ENCODE measurements at places on chromosomes 5 and 9.
A peak's percentile ranks its signal among the peaks of the same experiment; 100 is the strongest.

GRCh38 chr5:40355846-40356245 lies 323.9 kb upstream of the PTGER4 start:
- no peak for DNase-seq

GRCh38 chr5:66411701-66412100 lies 184.5 kb upstream of the MAST4 start:
- DNase-seq: no peak

DNA sequence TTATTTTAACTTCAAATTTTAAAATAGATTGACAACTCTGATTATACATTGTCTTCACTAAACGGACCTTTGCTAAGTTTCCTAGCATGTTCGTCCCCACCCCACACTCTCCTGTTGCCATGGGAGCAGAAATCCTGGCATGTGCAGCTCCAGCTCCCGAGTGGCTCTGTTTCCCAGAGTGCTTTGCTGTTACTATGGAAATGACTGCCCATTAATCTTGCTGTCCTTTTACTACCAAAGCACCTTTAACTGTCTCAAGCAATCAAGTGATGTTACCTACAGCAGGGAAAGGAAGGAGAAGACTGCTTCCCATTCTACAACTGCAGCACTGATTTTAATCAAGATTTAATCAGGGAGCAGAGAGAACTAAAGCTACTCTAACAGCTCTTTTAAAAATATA lies 212.0 kb upstream of the KIF2A start:
- no peak for DNase-seq

GRCh38 chr5:134139891-134140469 lies 25.5 kb downstream of the TCF7 start:
- DNase-seq: no peak

GRCh38 chr5:154642499-154643245 lies 112.5 kb upstream of the LARP1 start:
- DNase-seq: no peak

GRCh38 chr9:129696944-129697655 lies 31.7 kb downstream of the PRRX2 start:
- peak; percentile 43 for DNase-seq

DNA sequence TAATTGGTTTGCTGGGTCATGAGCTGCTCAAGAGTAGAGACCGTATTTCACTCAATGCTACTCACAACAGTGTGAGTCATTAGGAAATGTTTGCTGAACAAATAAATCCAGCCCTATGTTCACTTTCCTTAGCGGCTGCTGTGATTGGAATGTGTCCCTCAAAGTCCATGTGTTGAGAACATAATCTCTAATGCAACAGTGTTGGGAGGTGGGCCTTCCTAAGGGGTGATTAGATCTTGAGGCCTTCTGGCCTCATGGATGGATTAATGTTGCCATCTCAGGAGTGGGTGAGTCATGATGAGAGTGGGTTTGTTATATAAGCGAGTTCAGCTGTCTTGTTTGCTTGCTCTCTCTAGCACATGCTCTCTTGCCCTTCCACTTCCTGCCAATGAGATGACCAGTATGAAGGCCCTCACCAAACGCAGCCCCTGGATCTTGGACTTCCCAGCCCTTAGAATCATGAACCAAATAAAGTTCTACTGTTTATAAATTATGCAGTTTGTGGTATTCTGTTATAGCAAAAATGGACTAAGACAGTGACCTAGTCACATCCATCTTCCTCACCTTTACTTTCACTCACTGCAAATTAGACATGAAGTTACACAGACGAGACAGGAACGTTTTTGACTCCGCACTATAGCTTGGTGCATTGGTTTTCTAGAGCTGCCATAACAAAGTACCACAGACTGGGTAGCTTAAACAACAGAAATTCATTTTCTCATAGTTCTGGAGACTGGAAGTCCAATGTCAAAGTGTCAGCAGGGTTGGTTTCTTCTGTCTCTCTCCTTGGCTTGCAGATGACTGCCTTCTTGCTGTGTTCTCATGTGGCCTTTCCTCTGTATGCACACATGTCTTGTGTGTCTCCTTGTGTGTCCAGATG lies 50.9 kb upstream of the FAM169A start:
- DNase-seq: no peak

GRCh38 chr9:101495810-101496209 lies 37.8 kb upstream of the RNF20 start:
- no peak for DNase-seq

- DNase-seq: no peak
Observed at GRCh38 chr9:84224246-84224645, 116.3 kb downstream of the SLC28A3 start.

GRCh38 chr5:55004729-55005128 lies 19.3 kb upstream of the GZMK start:
- DNase-seq: no peak

DNA sequence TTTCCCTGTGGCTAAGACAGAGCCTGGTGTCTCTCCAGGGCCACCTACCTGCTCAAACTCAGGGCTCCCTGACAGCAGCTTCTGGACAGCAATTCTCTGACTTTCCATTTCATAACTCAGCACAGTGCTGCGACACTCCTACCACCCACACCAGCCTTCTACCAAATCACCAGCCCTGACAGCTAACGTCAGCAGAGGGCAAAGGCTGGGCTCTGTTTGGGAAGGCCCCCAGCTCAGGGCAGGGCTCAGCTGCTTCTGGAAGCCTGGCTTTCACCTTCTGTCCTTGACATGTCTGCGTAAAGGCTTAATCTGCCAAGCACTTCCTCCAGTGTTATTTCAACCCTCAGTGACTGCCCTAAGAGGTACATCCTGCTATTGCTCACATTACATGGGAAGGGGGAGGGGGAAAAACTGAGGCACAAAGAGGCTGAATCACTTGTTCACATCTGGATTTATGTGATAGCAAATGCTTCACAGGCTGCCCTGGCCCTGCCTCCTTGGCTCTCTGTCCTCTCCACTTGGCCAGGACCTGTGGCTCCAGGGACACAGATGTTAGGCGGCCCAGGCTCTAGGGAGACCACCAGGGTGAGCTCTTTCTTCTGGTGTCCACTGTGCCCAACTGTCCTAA lies 102.5 kb upstream of the PANK3 start:
- DNase-seq: no peak

DNA sequence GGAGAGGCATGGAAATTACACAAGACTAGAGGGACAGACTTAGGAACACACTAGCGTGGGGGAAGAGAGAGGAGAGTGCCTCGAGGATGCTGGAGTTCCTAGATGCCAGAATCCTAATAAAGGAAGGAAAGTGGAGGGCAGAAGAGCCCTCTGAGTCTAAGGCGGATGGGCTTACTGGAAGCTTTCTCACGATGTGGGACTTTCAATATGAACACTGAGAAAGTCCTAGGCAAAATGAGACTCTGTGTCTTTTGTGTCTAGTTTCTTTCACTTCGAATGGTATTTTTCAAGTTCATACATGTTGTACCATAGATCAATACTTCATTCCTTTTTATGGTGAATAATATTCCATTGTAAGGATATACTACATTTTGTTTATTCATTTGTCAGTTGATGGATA lies 239.4 kb downstream of the NSG2 start:
- no peak for DNase-seq

DNA sequence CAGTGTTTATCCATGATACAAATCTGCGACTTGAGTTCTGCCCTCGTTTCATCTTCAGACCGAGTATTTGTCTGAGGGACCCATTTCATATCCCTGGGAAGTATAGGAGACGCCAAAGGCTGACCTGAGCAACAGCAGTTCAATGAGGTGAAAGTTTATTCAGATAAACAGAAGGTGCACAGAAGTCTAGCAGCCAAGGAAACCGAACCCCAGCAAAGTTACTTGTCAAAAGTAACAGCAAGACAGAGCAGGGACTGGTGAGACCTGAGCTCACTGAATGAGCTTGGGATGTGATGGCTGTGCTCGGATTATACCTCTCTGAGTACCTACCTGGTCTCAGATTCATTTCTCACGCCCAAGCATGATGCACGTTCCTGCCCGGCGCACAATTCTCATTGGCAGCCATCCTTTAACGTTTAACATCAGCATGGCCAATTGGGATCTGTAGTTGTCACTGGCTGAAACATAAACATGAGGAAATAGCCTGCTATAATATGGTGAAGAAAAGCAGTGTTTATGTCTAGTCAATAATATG lies 599 bp downstream of the LYRM7 start:
- DNase-seq: no peak

DNA sequence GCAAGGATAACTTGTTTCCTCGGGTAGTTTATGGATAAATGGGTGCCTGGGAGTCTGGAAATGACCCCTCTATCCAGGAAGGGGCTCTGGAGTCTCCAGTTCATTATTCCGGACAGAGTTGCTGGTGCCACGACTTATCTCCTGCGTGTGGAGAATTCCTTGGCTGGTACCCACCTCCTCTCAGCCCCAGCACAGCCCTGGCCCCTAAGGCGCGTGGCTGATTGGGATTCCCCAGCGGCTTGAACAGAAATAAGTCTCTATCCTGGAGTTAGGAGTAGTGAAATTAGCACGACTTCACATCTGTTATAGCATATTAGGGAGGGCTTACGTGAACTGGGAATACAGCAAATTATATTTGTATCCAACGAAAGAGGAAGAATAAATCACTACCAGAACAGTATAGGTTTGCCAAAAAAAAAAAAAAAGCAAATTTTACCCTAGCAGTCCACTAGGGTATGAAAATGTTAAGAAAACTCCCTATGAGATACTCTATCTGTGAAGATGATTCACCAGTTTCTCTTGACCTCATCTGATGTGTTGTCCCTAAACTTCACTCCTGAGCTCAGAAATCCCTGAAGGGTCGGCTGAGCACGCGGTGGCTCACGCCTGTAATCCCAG lies 172.5 kb upstream of the OTULINL start:
- DNase-seq: no peak

GRCh38 chr5:98416541-98416940 lies 356.9 kb upstream of the RGMB start:
- no peak for DNase-seq

GRCh38 chr9:114669961-114670360 lies 12.0 kb downstream of the TEX48 start:
- DNase-seq: no peak

DNA sequence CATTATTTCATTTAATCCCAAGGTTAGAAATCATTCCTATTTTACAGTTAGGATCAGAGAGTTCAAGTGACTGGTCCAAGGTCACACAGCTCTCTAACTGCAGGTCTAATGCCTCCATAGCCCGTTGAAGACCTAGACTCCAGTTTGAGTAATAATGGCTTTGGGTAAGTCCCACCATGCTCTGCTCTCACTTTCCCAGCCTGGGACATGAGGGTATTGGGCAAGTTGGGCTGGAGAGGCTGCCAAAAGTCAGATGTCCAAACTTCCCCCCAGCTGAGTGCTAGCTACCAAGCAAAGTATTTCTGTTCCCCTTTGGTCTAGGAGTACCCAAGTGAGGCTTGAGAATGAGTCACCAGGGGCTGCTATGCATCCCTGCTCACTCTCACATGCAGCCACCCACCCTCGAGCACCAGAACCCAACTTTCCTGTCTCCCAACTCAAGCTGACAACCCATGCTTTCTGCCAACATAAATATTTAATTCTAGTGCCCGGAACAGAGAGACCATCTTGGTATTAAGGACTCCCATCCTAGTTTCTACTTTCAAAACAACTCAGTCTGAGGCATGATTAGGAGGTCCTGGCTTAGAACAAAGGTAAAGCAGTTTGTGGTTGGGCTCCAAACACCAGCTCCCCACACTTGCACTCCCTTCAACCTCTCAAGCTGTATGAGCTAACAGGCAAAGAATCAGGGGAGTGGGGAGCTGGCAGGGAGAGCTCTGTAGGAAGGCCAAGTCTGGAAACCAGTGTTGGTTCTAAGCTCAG lies 236.5 kb upstream of the TRIM32 start:
- DNase-seq: peak; percentile 37

DNA sequence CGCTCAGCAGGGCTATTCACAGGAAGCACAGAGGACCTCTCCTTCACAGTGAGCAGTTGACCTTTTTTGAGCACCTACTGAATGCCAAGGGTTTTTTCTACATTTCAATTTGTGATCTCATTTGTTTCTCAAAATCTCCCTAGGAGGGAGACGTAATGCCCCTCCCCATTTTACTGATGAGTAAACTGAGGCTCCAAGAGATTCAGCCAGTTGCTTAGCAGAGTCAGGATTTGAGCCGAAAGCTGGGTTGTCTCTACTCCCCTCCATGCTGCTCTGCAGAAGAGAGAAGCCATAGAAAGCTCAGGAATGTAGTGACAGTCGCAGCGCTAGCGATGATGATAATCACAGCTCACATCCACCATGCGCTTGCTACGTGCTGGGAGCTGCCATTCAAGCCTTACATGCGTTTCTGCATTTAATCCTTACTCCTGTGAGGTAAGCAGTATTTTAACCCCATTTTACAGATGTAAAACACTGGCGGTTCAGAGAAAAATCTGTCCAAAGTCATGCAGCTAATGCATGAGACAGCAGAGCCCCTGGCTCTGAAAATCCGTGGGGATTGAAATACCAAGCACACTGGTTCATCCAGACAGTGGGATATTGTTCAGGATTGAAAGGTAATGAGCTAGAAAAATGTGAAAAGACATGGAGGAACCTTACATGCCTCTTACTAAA lies 33.8 kb downstream of the ERGIC1 start:
- DNase-seq: no peak

- DNase-seq: no peak
Observed at GRCh38 chr5:97167435-97167834, 15.6 kb downstream of the RIOK2 start.

DNA sequence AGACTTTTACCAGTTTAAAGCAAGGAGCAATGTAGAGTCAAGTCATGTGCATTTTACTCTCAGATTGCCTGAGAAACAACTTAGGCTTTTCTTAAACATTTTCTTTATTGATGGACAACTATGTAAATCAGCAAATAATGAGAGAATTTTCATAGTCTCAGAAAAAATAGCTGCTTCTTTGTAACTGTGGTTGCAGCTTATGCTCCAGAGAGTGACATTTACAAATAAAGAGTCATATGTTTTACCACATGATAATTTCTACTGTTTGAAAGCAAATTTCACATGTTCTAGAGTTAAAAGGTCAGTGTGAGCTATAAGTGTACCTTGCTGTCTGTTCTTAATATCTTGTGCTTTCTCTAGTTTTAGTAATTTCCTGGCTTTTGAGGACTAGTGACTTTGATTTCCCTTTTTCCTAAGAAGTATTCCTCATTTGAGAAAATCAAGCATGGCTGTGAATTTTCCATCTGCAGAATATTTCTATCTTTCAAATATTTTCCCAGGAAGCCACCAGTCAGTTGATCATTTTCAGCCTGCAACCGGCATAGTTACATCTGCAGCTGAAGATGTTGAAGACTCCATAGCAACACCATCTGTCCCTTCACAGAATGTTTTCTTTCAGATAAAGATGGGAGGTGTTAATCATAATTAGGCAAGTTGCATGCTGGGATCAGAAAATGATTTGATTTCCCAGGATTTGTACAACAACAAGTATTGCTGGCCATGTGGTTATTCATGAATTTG lies 229.9 kb downstream of the SGCD start:
- no peak for DNase-seq

Data from left lung (tissue), 14 donors.